ENCODE measurements at places on chromosomes 16 and 17.

GRCh38 chr17:4327606-4328005 is 38.9 kb downstream of the UBE2G1 start:
- no peak for DNase-seq

GRCh38 chr16:19644877-19645276 is 73.2 kb downstream of the KNOP1 start:
- no peak for DNase-seq

GRCh38 chr16:9003322-9003721 is 39.6 kb upstream of the USP7 start:
- no peak for DNase-seq

DNA sequence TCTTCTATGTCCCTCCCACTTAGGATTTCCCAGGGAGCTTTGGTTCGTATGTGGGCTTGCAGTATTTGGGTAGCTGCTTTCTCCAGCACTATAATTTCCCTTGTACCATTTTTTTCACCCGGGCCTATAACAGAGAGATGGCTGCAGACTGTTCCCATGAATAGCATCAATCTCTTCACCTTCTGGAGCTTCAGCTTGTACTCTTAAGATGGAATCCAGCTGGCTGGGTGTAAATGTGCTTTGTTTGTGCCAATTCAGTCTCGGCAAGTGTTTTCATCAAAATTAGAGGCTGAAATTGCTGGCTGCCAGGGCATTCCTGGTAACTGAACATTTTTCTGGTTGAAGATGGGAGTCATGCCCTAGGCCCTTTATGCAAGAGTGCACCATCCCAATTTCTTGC is 12.2 kb upstream of the CPD start:
- no peak for DNase-seq

GRCh38 chr17:43125967-43126910 is 1.1 kb upstream of the BRCA1 start:
- no peak for DNase-seq

DNA sequence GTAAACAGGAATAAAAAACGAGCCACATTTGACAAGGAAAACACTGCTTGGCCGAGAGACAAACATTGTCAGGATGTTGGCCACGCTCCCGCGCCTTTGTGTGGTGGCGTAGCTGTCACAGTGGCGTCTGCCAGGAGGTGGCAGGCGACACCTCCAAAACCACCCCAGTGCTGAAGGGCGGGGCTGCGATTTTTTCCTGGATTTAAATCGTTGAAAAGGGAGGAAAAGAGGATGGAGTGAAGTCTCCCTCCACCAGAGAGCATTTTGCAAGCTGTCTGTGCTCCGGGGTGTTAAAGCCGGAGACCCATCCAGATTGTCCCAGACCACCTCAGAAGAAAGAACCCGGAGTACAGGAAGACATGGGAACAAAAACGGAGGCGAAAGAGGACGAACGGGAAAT is 12.7 kb downstream of the MRM3 start:
- DNase-seq = peak; percentile 69

GRCh38 chr17:57082441-57082840 is 2.6 kb upstream of the AKAP1 start:
- DNase-seq = no peak

- DNase-seq = no peak
These were observed 324.8 kb downstream of the PMP22 start for GRCh38 chr17:14940108-14940937.

GRCh38 chr17:82015311-82015971 is 7.2 kb downstream of the CENPX start:
- no peak for DNase-seq

DNA sequence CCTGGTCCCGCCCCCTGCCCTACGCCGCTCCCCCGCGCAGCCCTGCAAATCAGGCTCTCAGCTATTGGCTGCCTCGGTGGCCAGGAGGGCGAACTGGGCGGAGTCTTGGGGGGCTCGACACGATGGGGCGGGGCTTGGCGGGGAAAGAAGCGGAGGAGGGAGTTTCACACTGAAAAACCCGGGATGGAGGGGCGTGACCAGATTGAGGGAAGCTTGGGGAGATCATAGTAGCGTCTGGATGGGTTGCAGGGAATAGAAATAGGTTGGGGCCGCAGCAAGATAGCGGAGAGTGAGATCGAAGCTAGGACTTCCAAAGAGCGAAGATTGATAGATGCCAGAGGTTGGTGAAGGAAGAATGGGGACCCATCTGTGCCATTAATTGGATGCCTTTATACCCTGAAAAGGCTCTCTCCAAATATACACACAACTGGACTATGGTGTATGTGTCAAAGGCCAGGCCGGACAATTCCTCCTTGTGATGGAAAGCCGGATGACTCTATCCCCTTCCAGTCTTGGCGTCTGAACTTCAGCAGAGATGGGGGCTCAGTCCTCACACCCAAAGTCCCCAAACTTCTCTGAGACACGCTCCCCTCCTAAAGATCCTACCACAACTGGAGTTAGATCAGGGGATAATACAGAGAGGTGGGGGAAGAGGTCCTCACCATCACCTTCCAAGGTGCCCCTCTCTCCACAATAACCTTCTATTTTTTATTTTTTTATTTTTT is 376 bp upstream of the STAC2 start:
- DNase-seq = no peak

GRCh38 chr16:19410435-19411171 is 7.1 kb upstream of the TMC5 start:
- DNase-seq = no peak

DNA sequence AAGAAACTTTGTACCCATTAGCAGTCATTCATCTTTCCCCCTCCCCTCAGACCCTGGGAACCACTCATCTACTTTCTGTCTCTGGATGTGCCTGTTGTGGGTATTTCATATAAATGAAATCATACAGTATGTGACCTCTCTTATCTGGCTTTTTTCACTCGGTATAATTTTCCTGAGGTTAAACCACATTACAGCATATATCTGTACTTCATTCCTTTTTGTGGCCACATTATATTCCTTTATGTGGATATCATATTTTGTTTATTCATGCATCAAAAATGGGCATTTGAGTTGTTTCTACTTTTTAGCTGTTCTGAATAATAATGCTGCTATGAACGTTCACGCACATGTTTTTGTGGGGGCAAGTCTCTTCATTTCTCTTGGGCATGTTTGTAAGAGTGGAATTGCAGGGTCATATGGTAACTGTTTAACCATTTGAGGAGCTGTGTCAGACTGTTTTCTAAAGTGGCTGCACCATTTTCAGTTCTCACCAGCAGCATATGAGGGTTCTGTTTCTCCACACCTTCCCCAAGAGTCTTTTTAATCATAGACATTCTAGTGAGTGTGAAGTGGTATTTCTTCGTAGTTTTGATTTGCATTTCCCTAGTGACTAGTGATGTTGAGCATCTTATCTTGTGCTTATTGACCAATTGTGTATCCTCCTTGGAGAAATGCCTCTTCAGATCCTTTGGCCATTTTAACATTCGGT is 3.8 kb downstream of the SNX29 start:
- DNase-seq = no peak

GRCh38 chr16:50881956-50882355 is 140.1 kb downstream of the CYLD start:
- no peak for DNase-seq

GRCh38 chr17:49997773-49998703 is 3.0 kb upstream of the DLX3 start:
- DNase-seq = peak; percentile 28

DNA sequence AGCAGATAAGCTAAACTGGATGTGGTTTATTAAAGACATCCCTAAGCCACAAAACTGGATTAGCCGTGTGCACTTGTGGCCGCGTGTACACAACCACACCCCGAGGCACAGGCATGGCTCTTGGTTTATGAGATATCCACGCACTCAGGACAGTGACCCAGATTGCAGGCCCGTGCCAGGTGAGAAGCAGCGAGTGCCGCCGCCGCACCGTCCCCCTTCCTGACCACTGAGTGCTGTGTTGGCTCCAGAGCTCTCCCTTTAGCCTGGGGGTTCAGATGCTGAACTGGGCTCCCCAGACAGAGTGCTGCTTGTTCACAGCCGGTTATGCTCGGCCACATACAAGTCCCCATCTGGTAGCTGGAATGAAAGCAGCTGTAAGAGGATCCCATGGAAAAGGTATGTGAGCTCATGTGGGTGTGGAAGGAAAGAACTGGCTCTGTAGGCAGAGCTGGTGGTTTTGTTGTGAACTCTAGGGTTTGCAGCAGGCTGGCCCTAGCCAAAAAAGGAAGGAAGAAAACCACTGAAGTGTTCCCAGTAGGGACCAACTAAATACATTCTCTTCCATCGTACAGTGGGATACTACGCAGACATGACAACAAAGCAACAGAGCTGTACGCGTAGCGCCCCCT is 29.5 kb downstream of the KNOP1 start:
- no peak for DNase-seq

GRCh38 chr17:29945281-29945680 is 3.8 kb downstream of the EFCAB5 start:
- DNase-seq = no peak

DNA sequence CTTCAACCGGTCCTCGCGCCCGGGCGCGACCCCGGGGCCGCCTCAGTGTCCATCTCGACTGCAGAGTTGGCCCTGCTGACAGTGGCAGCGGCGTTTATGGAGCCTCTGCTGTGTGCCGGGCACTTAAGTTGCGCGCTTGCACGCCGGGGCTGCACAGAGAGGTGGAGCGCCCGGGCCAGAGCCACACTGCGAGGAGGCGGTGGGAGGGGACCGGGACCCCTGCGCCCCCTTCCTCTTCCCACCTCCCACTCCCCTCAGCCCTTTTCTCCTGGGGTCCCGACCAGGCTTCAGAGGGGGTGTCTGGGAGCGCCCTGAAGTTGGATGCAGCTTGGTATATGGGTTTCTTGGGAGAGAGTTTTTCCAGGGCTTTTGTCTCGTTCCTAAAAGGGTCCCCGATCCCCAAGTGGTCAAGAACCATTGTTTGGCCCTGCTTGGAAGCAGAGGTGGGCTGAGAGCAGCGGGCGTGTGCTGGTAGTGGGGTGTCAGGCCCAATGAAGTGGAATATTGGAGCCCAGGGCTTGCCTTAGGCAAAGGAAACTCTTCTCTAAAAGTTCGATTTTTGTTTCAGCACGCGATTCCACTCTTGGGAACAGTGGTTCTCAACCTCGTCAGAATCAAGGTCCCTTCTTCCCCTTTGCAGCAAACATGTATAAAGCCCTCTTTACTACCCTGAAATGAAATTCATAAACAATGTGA is 605 bp downstream of the MRTFB start:
- DNase-seq = no peak

DNA sequence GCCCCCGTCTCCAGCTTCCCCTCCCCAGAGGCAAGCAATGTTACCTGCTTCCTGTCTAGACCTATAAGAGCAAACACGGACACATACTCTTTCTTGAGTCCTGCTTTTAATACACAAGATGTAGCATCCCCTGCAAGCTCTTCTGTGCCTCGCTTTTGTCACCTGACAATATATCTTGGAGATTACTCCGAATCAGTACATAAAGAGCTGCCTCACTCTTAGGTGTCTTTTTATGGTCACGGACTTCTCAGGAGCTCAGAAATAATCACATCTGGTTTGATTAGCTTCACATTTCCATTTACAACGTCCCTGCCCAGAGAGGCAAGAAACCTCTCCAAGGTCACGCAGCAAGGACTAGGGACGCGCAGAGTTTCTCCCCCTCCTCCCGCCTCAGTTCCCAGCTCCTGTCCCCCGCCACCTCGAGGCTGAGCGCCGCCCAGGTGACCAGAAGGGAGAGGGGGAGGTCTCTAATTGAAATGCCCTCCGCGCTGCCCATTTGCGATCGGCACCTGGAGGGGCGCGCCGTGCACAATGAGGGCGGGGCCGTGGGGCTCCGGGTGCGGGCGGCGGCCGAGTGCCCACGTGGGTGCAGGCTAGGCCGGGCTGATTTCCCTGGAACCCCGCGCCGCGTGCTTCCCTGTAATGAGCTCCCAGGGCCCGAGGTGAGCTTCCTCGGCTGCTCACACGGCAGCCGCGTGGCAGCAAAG is 13.8 kb upstream of the SEZ6 start:
- DNase-seq = no peak

DNA sequence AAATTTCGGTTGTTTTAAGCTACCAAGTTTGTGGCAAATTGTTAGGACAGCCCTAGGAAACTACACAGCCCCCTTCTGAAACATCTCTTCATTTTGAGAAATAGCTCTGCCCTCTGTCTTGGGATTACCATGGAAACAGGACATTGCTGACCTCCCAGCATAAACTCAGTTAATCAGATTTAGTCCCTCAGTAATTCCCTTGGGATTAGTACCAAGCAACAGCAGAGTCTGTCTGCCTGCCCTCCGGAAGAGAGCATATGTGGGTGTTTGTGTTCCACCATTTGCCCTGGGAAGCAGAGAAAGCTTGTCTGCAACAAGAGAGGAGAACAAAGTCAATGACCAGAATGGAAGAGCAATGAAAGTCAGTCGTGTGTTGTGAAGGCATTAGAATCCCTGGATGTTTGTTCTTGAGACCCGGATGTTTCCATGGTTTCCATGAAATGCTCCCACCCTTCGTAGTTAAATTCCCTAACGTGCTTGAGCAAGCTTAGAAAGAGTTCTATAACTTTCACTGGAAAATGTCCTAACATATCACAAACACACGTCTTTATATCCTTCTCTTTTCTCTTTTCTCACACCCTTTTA is 26.2 kb downstream of the NUDT7 start:
- DNase-seq = no peak

DNA sequence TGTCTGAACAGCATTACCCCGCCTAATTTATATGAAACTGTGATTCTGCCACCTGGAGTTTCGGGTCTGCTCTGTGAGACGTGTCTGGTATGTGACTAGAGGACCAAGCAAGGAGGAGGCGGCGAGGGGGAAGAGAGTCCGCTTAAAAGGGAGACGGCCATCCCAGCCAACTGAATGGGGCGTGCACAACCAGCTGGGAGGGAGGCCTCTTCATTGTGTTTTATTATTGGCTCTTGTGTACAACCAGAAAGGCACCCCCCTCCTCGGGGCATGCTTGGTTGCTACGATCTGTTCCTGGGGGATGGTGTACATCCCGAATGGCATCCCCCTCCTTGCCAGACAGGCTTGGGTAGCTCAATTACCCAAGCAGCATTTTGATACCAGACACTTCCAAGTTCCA is 384.5 kb upstream of the SALL1 start:
- DNase-seq = no peak

- DNase-seq = no peak
These were observed 264.7 kb downstream of the SOX9 start for GRCh38 chr17:72385475-72385874.

GRCh38 chr17:82101301-82101715 is 3.3 kb upstream of the FASN start:
- no peak for DNase-seq

- no peak for DNase-seq
These were observed 98.8 kb upstream of the COX10 start for GRCh38 chr17:13970531-13970930.

GRCh38 chr17:8488491-8488890 is 52.8 kb downstream of the NDEL1 start:
- no peak for DNase-seq

GRCh38 chr16:10981697-10982216 is 37.4 kb downstream of the CLEC16A start:
- no peak for DNase-seq

GRCh38 chr16:15457958-15458357 is 23.6 kb downstream of the BMERB1 start:
- DNase-seq = no peak

DNA sequence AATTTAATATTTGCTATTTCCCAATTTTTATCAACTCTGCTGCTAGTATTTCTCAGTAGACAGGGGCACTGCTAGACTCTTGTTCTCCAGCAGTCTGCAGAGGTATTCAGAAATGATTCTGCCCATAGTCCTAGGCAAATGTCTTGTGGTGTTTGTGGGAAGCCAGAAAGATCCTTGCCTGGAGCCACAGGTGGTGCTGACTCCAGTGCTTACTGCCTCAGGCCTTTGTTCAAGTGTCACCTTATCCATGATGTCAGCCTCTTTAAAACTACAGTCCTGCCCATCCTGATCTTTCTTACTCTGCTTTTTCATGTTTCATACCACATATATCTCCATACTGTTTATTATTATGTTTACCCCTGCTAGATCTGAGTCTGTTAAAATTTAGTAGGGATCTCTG is 26.5 kb downstream of the ZSWIM7 start:
- DNase-seq = no peak

Measured in amygdala (tissue), 56 donors.